Esophagus squamous epithelium (tissue), 5 donors: ENCODE measurements at places on chromosomes 1 and 21. TPM values are rescaled to one million over a fixed set of nuclear protein-coding genes. Genes with fewer than 3 reads are reported as not detected.

CELA3B gene
- total RNA-seq = not detected

CR1L gene
- total RNA-seq = not detected

MFAP2 gene
- 0.70 TPM for total RNA-seq

CAMK1G gene
- total RNA-seq = 0.19 TPM

HPCAL4 gene
- not detected for total RNA-seq

DAB1 gene
- not detected for total RNA-seq

NPPB gene
- total RNA-seq = not detected

- no peak for DNase-seq
Observed at GRCh38 chr1:30469426-30469825, 254.0 kb downstream of the MATN1 start.

GRCh38 chr1:68204977-68205630, 27.2 kb downstream of the WLS start:
- no peak for DNase-seq

- DNase-seq = no peak
Observed at GRCh38 chr1:209646558-209646957, 5.7 kb downstream of the LAMB3 start.

DNA sequence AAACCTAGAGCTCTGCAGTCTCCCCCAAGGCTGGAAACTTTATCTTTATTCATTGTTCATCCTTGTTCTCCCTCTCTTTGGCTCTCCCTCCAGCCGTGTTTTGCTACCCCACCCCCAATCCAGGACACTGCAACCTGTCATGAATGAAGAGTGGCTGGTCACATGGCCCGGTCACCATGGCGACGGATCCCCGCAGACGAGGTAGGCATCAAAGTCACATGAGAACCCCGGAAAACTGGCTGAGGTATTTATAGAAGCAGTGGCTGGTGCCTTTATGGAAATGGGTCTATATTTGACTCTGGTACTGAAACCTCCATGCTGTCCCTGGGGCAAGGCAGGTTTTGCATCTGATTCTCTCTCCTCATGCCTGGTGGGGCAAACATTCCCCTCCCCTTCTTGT, 13.4 kb upstream of the SLC6A17 start:
- no peak for DNase-seq

- no peak for DNase-seq
Observed at GRCh38 chr1:19940486-19941205, 17.2 kb upstream of the PLA2G2E start.

DNA sequence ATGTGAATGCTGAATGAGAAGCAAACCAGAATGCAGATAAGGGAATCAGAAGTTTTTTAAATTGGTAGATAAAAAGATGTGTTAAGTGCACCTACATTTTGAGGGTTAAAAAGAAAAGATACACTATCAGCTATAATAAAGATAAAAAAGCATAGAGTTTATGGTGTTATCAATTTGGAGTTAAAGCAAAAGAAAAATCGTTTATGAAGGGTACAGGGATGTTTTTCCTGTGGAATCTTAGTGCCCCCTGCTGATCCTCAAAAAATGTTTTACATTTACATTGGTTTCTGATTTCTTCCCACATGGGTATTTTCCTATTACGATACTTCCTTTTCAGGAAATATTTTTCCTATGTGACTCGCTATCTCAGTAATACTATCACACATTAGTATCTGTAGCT, 293.5 kb downstream of the MRPL39 start:
- DNase-seq = no peak

DNA sequence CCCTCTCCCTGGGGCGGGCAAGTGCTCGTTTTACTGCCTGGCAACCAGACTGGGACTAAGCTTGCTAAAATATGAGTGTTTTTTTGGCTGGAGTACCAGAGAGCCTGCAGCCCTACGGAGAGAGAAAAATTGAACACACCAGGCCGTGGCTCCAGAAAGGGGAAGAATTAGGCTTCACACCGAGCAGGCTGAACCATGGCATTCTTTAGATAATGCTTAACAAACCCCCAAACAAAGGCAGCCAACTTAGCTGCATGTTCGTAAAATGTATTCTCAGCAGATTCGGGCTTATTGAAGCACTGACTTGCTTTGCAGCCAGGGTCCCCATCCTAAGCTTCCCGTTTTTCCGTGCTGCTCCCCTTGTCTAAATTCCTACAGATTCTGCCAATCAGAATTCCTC, 76.6 kb downstream of the LMX1A start:
- no peak for DNase-seq

- DNase-seq = no peak
Observed at GRCh38 chr1:193040011-193040410, 19.1 kb downstream of the UCHL5 start.

- DNase-seq = no peak
Observed at GRCh38 chr1:200437556-200438203, 27.8 kb upstream of the ZNF281 start.

- DNase-seq = no peak
Observed at GRCh38 chr21:39483917-39484316, 32.1 kb downstream of the SH3BGR start.

DNA sequence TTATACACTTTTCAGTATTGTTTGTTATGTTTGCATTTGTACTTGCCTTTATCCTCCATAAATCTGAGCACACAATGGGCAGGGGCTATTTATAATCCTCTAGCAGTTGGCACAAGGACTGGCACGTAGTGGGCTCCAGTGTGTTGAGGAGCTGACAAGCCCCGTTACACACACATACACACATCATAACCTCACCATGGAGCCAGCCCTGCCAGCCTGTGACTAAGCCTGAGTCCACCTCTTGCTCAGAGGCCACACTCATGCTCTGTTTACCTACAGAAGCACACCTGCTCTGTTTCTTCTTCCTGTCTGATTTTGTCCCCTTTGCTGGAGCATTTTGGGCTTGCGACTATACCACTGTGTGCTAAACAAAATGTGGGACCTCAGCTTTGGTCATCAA, 64.5 kb upstream of the SPATA6 start:
- no peak for DNase-seq

DNA sequence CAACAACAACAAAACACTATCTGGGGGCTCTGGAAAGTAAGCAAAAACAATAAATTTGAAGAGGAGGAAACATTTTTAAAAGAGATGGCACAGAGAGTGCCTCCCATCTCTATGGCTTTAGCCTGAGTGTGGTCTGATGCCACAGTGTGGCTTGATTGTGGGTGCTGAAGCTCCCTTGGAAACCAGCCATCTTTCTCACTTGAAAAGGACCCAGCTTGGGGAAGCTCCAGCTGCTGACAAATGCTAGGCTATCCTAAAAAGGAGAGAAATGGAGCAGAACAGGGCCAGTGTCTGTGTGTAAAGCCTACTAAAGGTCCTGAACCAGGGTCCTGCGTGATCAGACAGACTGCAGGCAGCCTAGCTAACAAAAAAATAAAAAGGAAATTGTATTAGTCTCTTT, 642.0 kb upstream of the PTBP2 start:
- DNase-seq = no peak

- DNase-seq = no peak
Observed at GRCh38 chr1:162305969-162306368, 70.7 kb downstream of the SPATA46 start.

GRCh38 chr1:247332623-247333361, 1.1 kb upstream of the ZNF496 start:
- no peak for DNase-seq

- no peak for DNase-seq
Observed at GRCh38 chr1:24770881-24771280, 25.6 kb downstream of the CLIC4 start.

DNA sequence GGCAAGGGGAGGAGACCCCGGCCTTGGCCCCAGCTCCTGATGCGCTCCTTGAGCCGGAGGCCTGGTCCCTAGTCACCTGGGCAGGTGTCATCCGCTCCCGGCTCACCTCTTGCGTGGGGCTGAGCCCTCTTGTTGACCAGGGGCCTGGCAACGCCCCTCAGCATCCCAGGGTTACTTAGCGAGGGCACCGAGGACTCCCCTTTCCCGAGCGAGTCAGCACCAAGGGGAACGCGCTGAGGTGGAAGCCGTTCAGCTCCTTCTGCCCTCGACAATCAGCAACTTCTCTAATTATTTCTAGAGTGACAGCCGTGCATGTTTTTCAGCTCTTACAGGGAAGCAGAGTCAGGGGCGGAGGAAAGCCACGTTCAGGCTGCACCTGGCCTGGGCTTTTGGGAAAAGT, 522 bp downstream of the SLC45A1 start:
- no peak for DNase-seq
